HCT116 (cell line): ENCODE measurements at places on chromosomes 16 and 17.
A peak's percentile ranks its signal among the peaks of the same experiment; 100 is the strongest.

- no peak for DNase-seq
Measured at GRCh38 chr17:48816438-48816773, 623 bp downstream of the TTLL6 start.

- DNase-seq = no peak
Measured at GRCh38 chr17:17668775-17669579, 12.3 kb upstream of the RAI1 start.

DNA sequence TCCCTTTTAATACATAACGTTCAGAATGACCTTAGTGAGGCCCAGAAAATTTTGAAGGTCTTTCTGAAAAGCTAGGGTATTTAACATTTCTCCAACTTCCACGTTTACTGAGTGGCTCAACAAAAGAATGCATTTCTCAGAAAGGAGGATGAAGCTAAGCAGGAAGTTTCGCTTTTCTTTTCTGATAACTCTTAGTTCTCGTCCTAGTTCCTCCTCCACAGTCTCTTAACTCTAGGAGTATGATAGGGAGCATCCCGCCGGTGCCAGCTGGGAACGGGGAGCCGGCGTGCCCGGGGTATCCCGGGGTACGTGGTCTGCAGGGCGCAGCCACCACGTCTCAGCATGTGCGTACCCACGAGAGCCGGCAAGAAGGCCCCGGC, 363 bp downstream of the KARS1 start:
- no peak for DNase-seq

DNA sequence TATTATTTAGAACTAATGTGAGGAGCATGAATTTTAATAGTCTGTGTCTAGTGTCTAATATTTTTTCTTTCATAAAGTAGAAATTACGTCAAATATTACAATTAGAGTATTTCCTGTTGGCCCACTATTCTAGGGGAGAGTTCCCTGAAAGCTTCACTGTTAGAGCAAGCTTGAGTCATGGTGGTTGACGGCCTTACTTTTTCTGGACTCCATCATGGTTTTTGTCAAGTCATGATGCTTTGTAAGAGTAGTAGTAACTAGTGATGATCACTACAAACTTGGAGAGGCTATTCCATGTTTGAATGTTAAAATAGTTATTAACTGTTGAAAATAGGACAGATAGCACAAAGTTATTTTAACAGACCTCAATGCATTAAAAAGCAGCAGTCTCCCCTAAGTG, 1.7 kb downstream of the PSMD11 start:
- DNase-seq = no peak

GRCh38 chr17:49952209-49952911, 16.6 kb upstream of the DLX4 start:
- peak; percentile 76 for DNase-seq

DNA sequence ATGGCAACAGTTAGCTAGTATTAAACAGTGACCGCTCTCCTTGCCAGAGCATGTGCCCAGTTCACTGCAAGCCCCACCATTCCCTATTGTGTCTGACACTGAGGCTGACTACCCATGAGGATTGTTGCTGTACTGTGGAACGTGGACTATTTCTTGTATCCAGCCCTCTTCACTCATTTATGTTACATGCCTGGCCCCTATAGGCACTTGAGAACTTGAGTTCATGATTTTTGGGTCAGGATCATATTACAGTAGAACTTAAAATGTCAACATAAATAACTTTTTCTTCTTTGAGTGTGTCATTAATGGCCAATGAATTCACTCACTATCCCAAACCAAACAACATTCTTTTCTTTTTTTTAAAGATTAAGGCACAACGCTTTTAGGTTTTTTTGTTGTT, 55.7 kb downstream of the LYRM1 start:
- no peak for DNase-seq

DNA sequence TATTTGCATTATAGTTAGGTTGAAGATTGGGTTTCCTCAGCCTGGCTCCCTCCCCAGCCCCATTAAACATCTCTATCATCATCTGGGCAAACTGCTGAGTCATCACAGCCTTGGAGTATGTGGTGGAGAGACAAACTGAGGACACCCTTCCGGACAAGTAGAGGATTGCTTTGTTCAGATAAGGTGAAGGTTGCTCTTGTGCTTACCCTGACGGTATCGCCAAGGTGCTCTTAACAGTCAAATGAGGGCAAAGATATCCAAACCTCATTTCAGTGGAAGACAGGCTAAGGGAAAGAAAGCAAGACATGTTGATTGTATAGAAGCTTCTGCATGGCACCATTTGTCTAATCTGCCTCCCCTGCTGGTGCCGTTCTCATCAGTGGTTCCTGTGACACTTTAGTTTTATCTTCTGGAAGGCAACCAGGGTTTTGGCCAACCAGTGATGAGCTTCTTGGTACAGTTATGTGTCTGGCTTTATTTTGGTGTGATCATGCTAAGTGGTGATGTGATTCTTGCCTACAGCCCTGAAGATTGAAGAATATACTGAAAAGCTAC, 56.9 kb upstream of the LGALS9 start:
- DNase-seq = no peak

- peak; percentile 72 for DNase-seq
Measured at GRCh38 chr17:16363749-16364536, 10.7 kb upstream of the CENPV start.

DNA sequence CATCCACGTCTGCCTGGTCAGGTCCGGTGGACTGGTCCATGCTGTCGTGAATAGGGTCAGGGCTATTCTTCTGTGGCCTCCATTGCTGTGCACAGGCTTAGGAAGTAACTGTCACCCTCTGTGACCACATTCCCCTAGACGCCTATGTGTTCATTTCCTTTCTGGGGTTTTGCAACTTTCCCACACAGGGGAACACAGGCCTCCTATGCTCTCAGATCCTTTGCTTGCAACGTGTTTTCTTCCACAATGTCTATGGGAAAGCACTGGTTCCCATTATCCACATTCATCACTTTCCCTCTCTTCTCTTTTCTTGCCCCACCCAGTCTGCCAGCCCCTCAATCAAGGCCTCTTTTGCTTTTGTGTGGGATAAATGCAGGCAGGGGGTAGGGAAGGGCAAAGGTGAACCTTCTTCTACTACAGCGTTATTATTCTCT, 43.2 kb upstream of the DNAJA2 start:
- DNase-seq = no peak

DNA sequence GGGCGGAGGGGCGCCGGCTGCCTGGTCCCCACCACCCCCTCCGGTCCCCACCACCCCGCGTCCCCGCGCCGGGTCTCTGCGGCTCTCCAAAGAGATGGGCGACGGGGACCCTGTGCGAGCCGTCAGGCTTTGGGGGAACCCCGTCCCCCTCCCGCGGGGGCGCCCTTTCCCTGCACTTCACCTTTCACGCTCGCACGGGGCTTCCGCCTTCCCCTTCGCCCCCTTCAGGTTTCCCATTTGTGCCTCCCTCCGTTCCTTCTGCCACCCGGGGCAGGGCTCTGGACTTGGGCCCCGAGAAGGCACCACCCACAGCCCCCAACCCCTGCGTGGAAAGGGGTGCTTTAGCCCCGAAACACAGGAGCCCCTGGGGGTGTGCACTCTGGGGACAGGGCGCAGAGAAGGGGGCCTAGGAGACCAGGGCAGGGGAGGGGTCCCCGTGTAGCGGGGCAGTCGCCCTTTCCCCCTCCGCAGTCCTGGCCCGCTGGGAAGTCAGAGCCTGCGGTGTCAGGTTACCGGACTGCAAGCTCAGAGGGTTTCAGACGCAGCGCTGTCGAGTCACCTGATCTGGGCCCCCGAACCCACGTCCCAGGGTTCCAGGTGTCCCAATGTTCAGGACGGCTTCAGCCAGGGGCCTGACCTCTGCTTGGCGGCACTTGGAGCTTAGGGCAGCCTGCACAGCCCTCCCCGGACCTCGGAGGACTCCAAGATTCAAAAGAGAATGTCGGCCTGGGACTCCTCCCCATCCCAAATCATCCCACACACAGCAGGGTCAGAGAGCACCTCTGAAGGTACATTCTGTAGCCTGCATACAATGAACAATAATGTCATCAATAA, 6.7 kb upstream of the CCDC92B start:
- DNase-seq = no peak

DNA sequence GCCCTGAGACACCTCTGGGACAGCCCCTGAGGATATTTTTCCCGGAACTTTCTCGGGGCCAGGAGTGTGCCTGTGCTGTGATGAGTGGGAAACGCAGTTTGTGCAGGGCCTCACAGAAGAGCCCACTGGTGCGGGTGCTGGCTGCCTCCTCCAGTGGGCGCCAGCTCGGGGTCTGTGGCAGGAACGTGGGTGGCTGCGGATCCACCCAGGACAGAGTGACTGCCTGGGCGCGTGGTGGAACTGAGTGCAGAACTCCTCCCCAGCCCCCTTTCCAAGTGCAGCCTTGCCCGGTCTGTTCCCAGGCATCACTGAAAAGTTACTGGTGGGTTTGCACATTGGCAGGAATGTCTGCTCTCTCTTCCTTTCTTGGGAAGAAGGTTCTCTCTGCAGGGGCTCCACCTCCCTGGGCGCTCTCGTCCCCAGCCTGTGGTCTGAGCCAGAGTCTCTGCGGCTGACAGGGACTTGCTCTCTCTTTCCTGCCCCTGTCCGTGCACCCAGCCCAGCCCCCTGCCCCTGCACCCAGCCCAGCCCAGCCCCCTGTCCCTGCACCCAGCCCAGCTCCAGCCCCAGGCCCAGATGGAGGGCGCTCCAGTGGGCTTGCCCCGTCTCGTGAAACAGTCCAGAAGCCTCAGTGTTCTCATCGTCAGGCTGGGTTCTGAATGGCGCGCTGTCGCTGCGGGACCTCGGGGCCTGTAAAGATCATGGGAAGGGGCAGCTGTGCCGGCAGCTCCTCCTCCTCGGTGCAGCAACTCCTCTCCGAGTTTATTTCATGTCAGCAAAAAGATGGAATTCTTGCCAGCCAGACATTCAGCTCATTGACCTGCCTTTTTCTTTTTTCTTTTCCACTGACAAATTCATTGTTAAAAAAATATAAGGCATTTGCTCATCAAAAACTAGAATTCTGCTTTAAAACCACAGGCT, 117.5 kb downstream of the BANP start:
- DNase-seq = no peak

GRCh38 chr17:38421871-38422827, 6.1 kb upstream of the ARHGAP23 start:
- no peak for DNase-seq
